ENCODE measurements at places on chromosomes 12 and 14. TPM values are rescaled to one million over a fixed set of nuclear protein-coding genes. Genes with fewer than 3 reads are reported as not detected.

HIGD1C gene
- not detected for total RNA-seq

BHLHE41 gene
- 0.45 TPM for total RNA-seq

FRS2 gene
- 15.5 TPM for total RNA-seq

MDM1 gene
- 8.2 TPM for total RNA-seq

SIRT4 gene
- total RNA-seq, result 0.59 TPM

LRP1-AS gene
- total RNA-seq, result not detected

NPC2 gene
- total RNA-seq, result 254 TPM

CD163 gene
- total RNA-seq, result not detected

GLIPR1L2 gene
- 0.15 TPM for total RNA-seq

AJUBA gene
- total RNA-seq, result 47.9 TPM

APOF gene
- not detected for total RNA-seq

ENDOU gene
- total RNA-seq, result not detected

OR4K1 gene
- total RNA-seq, result not detected

MPHOSPH9 gene
- total RNA-seq, result 62.4 TPM

KRT2 gene
- not detected for total RNA-seq

LRFN5 gene
- 2.9 TPM for total RNA-seq

APOLD1 gene
- 7.1 TPM for total RNA-seq

CCDC196 gene
- total RNA-seq, result not detected

PLXNC1 gene
- total RNA-seq, result 0.89 TPM

SEL1L gene
- total RNA-seq, result 37.5 TPM

ABCC9 gene
- total RNA-seq, result 0.34 TPM

ERP27 gene
- total RNA-seq, result not detected

SDR9C7 gene
- total RNA-seq, result not detected

RTL1 gene
- not detected for total RNA-seq

CCDC38 gene
- total RNA-seq, result not detected

TAS2R13 gene
- total RNA-seq, result 0.17 TPM

CIT gene
- 34.6 TPM for total RNA-seq

KRT73 gene
- total RNA-seq, result not detected

RNASE4 gene
- total RNA-seq, result 12.1 TPM

AMHR2 gene
- not detected for total RNA-seq

GPR162 gene
- total RNA-seq, result 2.7 TPM

KLRC1 gene
- not detected for total RNA-seq

VRTN gene
- total RNA-seq, result not detected

IFNG-AS1 gene
- not detected for total RNA-seq

PLEKHG3 gene
- total RNA-seq, result 9.1 TPM

C12orf50 gene
- total RNA-seq, result not detected

GLIPR1L1 gene
- not detected for total RNA-seq

HEBP1 gene
- 14.6 TPM for total RNA-seq

RNASE2 gene
- not detected for total RNA-seq

MORN3 gene
- total RNA-seq, result under 0.01 TPM

DHRS1 gene
- 27.4 TPM for total RNA-seq

ERP29 gene
- total RNA-seq, result 68.7 TPM

WDR20 gene
- total RNA-seq, result 15.1 TPM

DIO3 gene
- total RNA-seq, result not detected

TDRD9 gene
- 0.84 TPM for total RNA-seq

CISTR gene
- not detected for total RNA-seq

CD27 gene
- 0.15 TPM for total RNA-seq

BLOC1S1 gene
- total RNA-seq, result 233 TPM

CDCA3 gene
- total RNA-seq, result 118 TPM

TC2N gene
- under 0.01 TPM for total RNA-seq

SRSF9 gene
- 100 TPM for total RNA-seq

LAG3 gene
- total RNA-seq, result 0.74 TPM

LRTM2 gene
- not detected for total RNA-seq

SERPINA12 gene
- total RNA-seq, result not detected

NTF3 gene
- total RNA-seq, result 2.2 TPM

CEP170B gene
- total RNA-seq, result 11.6 TPM

COCH gene
- total RNA-seq, result 0.45 TPM

RITA1 gene
- total RNA-seq, result 30.3 TPM

TSHR gene
- not detected for total RNA-seq

Data from bronchus fibroblast of lung (primary cell).